Thoracic aorta (tissue), 2 donors: ENCODE measurements at places on chromosomes 1 and 21.

DNA sequence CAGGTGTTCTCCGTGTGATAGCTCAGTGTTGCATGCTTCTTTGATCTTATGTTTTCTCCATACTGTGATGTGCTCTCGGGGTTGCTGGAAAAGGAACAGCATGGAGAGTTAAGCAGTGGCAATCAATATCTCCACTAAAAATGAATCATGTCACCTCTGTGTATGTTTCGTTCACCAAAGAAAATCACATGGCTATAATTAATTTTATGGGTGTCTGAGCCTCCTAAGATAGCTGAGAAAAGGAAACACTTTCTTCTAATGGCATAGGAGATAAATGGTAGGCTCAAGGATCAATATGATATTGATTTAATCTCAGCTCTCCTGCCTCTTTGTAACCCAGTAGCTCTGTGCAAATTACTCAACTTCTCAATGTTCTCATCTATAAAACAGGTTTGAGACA, 14.3 kb downstream of the FAM177B start:
- no peak for DNase-seq

DNA sequence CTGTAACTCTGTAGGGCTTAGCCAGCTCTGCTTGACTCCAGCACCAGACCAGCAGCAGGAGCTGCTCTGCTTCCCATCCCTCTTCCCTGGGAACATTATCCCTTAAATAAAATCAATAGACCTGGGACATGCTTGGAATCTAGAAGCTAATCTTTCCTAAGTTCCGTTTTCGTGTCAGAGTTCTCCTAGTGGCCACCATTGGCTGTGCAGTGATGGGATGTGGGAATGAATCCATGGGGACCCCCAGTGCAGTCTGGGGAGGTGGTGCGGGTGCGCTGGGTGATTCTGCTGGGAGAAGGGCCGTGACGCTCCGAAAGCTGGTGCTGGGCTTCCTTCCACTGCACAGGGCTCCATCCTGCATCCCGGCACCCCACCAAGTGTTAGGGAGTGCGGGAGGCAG, 202.7 kb downstream of the CAMTA1 start:
- DNase-seq, result no peak

DNA sequence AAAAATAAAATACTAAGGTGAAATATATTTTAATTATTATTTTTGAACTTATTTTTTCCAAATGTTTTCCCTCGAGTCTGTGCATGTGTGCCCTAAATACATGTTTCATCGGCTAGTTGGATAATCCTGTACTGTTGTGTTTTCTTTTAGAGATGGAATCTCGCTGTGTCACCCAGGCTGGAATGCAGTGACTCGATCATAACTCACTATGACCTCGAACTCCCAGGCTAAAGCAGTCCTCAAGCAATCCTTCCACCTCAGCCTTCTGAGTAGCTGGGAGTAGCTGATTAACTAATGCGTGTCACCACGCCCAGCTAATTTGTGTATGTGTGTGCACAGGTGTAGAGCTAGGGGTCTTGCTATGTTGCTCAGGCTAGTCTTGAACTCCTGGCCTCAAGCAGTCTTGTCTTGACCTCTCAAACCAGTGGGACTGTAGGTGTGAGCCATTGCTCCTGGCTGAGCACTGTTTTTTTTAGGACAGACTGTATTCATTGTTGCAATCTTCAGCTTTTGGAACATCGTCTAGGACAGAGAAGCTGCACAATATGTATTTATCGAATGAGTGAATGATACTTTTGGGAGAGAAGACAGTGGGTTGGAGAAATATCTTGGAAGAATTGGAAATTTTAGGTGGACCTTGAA, 4.8 kb upstream of the TMCO1 start:
- no peak for DNase-seq

- no peak for DNase-seq
Measured at GRCh38 chr1:28243685-28244311, 7.9 kb downstream of the ATP5IF1 start.

DNA sequence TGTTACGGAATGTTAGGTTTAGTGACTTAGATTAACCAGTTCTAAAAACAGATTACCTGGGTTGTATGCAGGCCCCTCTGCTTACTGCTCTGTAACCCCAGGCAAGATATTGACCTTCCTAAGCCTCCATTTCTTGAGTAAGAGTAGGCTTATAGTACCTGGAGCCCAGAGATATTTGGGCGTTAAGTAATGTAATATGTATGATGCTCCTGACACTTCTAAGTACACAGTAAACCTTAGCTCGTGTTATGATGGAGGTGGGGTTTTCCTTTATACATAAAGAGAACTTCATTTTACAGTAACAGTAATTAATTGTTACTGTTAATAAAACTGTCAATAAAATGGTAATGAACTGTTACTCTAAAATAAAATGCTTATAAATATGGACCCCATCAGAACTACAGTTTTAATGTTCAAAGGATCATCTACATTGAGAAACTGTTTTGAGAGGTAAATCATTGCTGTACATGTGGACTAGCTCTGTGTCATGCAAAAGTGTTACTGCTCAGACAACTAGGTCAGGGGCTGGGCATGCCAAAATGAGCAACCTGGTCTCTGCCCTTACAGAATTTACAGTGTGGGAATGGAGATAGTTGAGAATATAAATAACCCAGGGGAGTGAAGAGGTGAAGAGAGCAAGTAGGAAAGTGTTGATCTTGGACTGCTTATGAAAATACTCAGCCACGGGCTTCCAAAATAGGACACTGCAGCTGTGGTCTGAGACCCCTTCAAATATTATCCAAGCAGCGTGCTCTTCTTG, 26.6 kb downstream of the LRRC8C start:
- DNase-seq, result no peak

DNA sequence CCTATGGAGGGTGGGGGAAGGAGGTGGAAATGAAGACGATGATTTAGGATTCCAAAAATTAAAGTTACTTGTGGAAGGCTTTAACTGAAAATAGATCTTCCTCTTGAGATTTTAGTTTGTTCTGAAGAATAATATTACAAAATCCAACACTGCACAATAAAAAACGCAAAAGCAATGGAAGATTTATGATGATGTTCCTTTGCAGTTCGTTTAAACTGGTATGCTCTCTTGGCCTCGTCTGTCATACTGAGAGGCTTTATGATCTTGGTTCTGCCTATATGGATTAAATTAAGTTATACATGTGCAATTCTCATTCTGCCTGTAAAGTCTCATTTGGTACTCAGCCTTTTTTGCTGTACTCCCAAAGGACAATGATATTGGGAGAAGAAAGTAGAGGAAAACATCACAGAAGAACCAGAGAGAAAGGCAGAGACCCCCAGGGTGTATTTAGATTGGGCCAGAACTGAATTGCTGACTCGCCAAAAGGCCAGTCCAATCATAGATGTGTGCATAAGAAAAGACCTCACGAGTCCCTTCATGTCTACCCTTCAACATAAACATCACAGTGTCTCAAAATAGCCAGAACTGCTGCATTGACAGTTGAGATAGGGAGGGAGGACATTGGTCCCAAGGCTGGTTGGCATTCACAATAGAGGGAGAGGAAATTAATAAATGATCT, 188.6 kb downstream of the GREM2 start:
- DNase-seq, result no peak

- DNase-seq, result no peak
Measured at GRCh38 chr21:14488672-14489204, 57.4 kb downstream of the SAMSN1 start.

DNA sequence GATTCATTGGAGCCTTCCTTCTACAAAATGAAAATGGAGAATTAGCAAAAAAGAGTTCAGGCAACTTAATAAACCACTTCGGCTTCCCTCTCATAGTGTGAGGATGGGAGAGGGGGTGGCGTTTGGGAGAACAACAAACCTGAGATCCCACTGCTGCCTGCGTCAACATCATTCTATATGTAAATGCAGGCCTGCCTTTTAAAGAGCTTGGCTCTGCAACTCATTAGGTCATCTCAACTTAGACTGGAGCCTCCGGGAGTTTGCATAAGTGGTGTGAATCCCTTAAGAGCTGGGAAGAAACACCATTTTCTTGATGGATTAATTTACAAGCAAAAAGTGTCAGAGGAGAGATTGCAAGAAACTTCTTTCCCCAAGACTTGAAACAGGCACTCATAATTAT, 127.6 kb upstream of the DAB1 start:
- DNase-seq, result no peak

DNA sequence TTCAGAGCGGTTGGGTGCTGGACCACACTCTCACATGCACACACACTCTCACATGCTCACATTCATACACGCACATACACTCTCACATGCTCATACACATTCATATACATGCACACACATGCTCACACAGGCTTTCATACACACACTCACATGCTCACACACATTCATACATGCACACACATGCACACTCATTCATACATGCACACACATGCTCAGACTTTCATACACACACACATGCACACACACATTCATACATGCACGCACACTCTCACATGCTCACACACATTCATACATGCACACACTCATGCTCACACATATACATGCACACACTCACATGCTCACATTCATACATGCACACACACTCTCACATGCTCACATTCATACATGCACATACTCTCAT, 6.0 kb upstream of the CD55 start:
- DNase-seq, result no peak

DNA sequence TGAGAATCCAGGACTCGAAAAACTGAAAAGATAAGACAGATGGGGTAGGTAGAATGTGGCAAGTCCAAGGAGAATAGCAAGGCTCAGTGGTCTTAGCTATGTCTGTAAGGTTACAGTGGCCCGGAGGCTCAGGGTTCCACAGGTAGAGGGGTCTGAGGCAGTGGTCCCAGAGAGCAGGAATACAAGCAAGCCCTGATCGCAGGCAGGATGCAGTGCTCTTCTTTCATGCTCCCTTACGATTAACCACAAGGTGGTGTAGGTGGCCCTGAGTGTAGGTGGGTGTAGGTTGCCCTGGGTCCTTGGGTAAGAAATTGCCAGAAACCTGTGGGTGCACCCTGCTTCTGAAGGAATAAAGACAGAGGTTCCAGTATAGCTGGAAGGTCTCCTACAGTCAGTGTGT, 99.1 kb upstream of the RAB3GAP2 start:
- DNase-seq, result no peak

DNA sequence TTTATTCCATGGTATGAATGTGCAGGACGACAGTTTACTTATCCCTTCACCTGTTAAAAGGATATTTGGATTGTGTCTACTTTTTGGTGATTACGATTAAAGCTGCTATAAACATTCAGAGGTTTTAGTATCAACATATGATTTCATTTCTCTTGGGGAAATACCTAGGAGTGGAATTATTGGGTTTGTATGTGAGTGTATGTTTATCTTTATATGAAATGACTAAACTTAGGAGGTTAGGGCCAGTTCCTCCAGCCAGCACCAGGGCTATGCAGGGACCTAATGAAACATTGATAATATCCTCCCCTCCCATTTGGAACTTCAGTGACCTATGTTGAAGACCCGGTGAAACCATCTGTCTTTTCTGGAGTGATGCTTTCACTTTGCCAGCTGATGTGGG, 13.8 kb downstream of the TMEM51 start:
- DNase-seq, result no peak

GRCh38 chr1:91948097-91948496, 1.1 kb upstream of the BRDT start:
- no peak for DNase-seq

GRCh38 chr1:203048555-203049051, 22.3 kb downstream of the PPFIA4 start:
- no peak for DNase-seq

GRCh38 chr1:231857609-231858135, 231.1 kb downstream of the DISC1 start:
- no peak for DNase-seq

DNA sequence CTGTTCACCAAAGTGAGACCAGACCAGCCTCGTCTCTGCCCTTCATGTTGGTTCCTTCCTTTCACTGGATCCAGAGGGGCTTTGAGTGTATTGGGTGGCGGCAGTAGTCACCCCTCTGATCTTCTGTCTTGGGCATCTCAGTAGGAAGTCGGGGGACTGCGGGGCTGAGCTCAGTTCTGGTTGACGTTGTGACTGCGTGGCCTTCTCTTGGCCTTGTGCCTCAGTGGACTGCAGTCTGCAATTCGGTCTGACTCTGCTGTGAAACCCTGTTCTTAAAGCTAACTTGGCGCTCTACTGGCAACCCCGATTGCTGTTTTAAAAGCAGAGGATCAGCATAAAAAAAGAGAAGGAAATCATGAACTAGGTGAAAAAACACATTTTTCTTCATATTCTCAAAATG, 56.7 kb downstream of the SLC37A1 start:
- no peak for DNase-seq

- DNase-seq, result no peak
Measured at GRCh38 chr21:41367301-41367944, 5.6 kb downstream of the MX2 start.

DNA sequence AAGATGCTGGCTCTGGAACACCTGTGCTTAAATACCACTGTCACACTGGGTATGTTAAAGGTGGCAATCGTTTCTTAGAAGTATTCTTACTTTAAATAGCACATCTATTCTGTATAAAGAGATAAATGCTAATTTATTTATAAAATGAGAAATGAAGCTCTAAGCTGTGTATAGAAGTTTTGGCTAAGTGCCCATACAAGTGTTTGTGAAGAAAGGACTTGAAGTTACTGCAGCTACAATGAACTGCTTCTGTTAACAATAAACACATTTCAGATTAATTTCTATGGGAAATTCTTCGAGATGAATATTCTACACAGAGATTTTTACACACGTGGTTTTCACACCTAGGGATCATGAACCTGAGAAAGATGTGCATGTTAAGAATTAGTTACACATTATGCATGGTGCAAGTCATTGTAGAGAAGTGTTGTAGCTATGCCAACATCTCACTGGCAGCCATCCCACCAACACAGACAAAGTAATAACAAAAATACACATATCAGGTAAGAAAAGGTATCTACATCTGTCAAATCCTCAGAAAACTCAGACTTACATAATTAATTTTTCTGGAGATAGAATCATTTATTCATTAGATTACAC, 16.2 kb downstream of the COL24A1 start:
- no peak for DNase-seq

GRCh38 chr21:14987370-14988170, 77.2 kb downstream of the NRIP1 start:
- DNase-seq, result no peak

GRCh38 chr1:17400725-17401341, 28.8 kb downstream of the PADI6 start:
- DNase-seq, result no peak

GRCh38 chr1:220497220-220497947, 30.6 kb upstream of the MARK1 start:
- DNase-seq, result no peak
